ENCODE measurements at places on chromosomes 1 and 21. TPM values are rescaled to one million over a fixed set of nuclear protein-coding genes. Genes with fewer than 3 reads are reported as not detected.

The LCE4A gene
- total RNA-seq, result not detected

The CLDN17 gene
- total RNA-seq, result 0.53 TPM

- peaks cover 22% of the 10 kb centered on the region for H3K36me3 ChIP-seq
- H3K4me3 ChIP-seq, result no peak overlapping the region
- no peaks in the 10 kb centered on the region for H3K27me3 ChIP-seq
- no peak for DNase-seq
Measured at GRCh38 chr1:26125382-26125781, 13.8 kb downstream of the PDIK1L start.

- H3K27ac ChIP-seq, result no peak overlapping the region
- no peak for DNase-seq
- H3K36me3 ChIP-seq, result no peaks in the 10 kb centered on the region
- H3K4me3 ChIP-seq, result no peak overlapping the region
- H3K27me3 ChIP-seq, result no peaks in the 10 kb centered on the region
Measured at GRCh38 chr21:31777857-31778256, 45.9 kb upstream of the SCAF4 start.

DNA sequence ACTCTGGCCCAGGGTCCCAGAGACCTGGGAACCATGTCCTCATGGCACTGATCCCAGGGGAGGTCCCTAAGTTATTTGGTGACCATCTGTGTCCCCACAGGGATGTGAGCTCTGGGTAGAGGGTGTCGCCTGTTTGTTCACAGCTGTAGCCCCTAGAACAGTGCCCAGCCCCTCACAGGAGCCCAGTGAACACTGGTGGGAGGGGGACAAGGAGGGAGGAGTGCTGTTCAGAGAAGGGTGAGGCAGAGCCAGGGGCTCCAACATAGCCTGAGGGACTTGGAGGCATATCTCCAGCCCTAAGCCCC lies 450.4 kb downstream of the MATN1 start:
- H3K27ac ChIP-seq, result no peak overlapping the region
- H3K27me3 ChIP-seq, result no peaks in the 10 kb centered on the region
- no peak overlapping the region for H3K4me3 ChIP-seq
- DNase-seq, result no peak
- no peaks in the 10 kb centered on the region for H3K4me1 ChIP-seq

DNA sequence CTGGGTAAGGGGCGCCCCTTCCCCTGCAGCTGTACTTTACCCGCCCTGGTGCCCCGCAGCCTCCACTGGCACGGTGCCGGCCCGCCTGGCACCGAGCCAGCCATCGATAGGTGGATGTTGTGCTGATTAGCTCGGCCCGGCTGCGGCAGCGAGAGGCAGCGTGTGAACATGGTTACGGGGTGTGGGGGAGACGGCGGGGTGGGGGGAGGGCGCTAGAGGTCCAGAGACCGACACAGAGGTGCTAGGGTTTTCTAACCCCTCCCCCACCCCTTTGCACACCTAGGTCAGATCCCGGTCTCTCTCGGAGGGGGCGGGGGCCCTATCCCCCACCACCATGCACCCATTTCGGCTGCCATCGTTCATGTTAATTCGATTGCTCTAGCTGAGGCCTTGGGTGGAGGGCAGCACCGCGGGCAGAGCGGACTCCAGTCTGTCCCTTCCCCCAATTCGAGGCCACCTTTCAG lies 6.7 kb downstream of the EFNA4 start:
- H3K27ac ChIP-seq, result peak overlapping the region; percentile 89
- H3K27me3 ChIP-seq, result no peaks in the 10 kb centered on the region
- H3K4me1 ChIP-seq, result peaks cover 56% of the 10 kb centered on the region
- no peaks in the 10 kb centered on the region for H3K36me3 ChIP-seq
- no peak for DNase-seq

DNA sequence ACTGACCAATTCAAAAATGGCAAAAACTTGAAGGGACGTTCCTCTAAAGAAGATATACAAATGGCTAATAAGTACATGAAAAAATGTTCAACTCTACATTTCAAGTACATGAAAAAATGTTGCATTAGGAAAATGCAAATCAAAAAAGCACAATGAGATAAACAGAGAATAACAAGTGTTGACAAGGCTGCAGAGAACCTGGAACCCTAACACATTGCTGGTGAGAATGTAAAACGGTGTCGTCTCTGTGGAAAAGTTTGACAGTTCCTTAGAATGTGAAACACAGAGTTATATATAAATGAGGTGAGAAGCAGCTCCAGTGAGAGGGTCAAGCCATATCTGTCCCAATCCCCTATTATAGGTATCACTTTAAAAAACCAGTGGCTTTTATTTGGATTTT lies 44.6 kb upstream of the RBM34 start:
- H3K36me3 ChIP-seq, result peaks cover 66% of the 10 kb centered on the region
- no peak for DNase-seq
- H3K27me3 ChIP-seq, result no peaks in the 10 kb centered on the region
- H3K27ac ChIP-seq, result no peak overlapping the region

DNA sequence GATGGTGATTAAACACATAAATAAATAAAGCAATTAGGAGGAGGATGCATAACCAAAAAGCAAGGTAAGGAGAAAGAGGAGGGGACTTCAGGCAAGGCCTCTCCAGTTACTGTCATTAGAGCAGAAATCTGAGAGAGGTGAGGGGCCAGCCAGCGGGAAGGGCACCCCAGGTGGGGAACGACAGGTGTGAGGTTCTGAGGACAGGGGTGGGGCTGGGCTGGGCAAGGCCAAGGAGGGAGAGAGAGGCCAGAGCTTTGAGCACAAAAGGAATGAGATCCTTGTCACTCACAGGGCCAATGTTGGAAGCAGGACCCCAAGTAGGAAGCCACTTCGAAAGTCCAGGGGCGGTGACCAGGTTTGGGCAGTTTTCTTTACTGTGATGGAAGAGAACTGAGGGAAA lies 182.2 kb upstream of the RAB4A start:
- DNase-seq, result no peak
- H3K4me3 ChIP-seq, result no peak overlapping the region
- H3K27ac ChIP-seq, result no peak overlapping the region
- no peaks in the 10 kb centered on the region for H3K36me3 ChIP-seq
- peaks cover 14% of the 10 kb centered on the region for H3K27me3 ChIP-seq

DNA sequence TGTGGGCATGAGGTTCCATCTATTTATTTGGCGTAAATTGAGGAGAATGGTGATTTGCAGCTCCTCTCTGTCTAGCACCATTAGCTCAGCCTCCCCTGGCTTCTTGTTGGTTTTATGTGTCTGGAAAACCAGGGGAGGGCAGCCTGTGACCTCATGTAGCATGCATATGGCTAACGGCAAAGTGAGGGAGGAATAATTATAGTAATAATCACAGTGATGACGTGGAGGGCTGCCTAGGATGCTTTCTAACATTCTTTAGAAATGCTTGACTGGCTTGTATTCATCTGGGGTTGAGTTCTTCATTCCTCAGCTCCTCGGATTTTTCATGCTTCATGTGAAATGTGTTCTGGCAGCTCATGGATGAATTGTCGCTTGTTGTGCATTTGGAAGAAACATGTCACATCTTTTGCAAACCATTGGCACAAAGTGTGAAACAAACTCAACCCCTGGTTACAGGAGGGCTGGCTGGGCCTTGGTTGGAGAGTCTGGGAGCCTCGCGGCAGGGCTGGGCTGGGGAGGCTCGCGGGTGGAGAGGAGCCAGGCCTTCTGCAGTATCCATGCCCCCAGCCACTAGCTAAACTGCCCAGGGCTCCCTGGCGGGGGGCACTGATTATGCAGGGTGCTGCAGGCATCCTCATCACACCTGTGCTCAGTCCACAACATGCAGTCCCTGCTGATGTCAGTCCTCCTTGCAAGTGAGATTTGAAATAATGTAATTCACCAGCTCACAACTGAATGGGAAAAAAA lies 149.6 kb downstream of the DISC1 start:
- peaks cover 12% of the 10 kb centered on the region for H3K4me1 ChIP-seq
- no peak overlapping the region for H3K4me3 ChIP-seq
- H3K27me3 ChIP-seq, result no peaks in the 10 kb centered on the region
- no peaks in the 10 kb centered on the region for H3K36me3 ChIP-seq
- DNase-seq, result no peak

DNA sequence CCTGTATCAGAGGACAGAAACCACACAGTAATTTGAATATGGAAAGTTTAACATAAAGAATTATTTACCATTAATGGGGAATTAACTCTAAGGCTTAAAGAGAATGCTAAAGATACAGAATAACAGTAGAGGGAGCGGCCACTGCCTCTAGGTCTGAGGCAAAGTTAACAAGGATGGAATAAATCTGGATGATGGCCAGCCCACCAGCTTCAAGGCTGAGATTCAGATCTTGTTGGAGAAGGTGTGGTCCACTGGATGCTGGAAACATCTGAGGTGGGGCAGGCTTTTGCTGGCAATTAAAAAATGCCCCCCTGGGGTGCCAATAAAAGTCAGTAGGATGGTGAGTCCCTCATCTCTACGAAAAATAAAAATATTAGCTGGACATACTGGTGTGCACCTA lies 29.4 kb downstream of the ZMYM4 start:
- peaks cover 55% of the 10 kb centered on the region for H3K36me3 ChIP-seq
- no peak for DNase-seq
- H3K4me3 ChIP-seq, result no peak overlapping the region
- no peaks in the 10 kb centered on the region for H3K27me3 ChIP-seq
- H3K4me1 ChIP-seq, result peaks cover 7% of the 10 kb centered on the region
- H3K27ac ChIP-seq, result no peak overlapping the region

GRCh38 chr1:175399795-175400194 lies 207.2 kb upstream of the KIAA0040 start:
- DNase-seq, result no peak
- H3K4me1 ChIP-seq, result no peaks in the 10 kb centered on the region
- no peak overlapping the region for H3K4me3 ChIP-seq
- H3K27me3 ChIP-seq, result no peaks in the 10 kb centered on the region
- H3K36me3 ChIP-seq, result no peaks in the 10 kb centered on the region

- H3K27ac ChIP-seq, result no peak overlapping the region
- H3K36me3 ChIP-seq, result no peaks in the 10 kb centered on the region
- no peak overlapping the region for H3K4me3 ChIP-seq
- DNase-seq, result no peak
Measured at GRCh38 chr1:104795931-104796330, 1046.2 kb downstream of the AMY1C start.

DNA sequence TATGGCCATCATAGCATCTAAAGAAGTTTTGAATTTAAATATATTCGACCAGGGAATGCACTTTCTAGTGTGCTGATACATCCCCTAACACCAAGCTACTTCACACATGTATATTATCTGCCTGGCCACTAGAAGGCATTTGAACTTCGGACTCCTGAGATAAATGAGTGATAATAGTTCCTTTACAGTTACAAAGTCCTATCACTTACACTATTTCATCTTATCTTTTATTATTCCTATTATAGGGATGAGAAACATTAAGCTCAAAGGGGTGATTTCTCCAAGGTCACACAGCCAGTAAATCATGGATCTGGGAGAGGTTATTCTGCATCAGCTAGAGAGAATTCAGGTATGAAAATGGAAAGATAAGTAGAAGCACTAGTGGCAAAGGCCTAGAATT lies 40.3 kb downstream of the GPATCH2 start:
- H3K4me1 ChIP-seq, result no peaks in the 10 kb centered on the region
- H3K27me3 ChIP-seq, result no peaks in the 10 kb centered on the region
- H3K27ac ChIP-seq, result no peak overlapping the region
- H3K4me3 ChIP-seq, result no peak overlapping the region
- no peak for DNase-seq

DNA sequence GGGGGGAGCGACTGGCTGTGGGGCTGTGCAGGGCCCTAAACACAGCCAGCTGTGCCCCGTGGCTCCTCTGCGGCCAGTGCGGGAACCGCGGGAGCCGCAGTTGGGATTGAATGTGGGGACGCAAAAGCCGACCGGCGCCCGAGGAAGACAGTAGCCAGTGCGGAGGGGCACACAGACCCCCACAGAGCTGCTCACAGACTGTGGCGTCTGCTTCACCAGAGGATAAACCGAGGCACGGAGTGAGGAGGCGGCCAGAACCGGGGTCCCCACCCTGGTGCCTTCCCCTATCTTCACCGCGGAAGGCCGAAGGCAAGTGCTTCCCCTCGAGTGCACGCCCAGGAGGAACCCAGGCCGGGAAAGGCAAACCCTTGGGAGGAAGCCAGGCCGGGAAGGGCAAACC lies 8.7 kb upstream of the TMEM52 start:
- no peak for DNase-seq
- H3K36me3 ChIP-seq, result no peaks in the 10 kb centered on the region
- H3K27ac ChIP-seq, result no peak overlapping the region

GRCh38 chr1:79322511-79323027 lies 316.0 kb upstream of the ADGRL4 start:
- H3K4me1 ChIP-seq, result no peaks in the 10 kb centered on the region
- no peak for DNase-seq
- H3K36me3 ChIP-seq, result no peaks in the 10 kb centered on the region
- no peak overlapping the region for H3K4me3 ChIP-seq

DNA sequence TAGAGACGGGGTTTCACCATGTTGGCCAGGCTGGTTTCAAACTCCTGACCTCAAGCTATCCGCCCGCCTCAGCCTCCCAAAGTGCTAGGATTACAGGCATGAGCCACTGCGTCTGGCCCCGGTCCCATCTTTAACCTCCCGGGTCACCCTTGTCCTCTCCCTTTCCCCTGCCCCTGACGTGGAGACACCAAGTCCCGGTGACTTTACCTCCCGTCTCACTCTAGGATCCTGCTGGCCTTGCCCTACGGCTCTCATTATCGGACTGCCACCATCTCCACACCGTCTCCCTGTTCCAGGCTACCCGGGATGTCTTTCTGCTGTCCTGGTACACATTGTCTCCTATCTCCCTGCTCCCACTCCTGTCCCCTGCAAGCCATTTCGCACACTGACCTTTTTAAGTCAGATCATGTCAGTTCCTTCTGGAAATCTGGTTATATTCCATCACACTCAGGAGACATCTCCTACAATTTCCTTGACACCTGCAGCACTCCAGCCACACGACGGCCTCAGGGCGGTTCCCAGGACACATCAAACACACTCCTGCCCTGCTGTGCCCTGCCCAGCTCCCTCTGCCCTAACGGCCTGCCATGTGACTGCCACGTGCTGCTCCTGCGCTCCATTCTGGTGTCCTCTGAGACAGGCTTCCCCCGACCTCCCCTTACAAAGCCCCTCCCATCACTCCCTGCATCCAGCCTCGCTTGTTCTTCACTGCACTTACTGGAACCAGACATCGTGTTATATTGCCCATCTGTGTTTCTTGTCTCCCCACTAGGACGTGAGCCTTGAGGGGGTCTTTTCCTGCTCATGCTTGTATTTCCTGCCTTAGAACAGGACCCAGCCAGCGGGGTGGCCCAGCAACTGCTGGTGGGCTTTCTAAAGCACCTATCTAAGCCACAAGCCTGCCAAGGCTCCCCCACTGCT lies 32.7 kb downstream of the TTC39A start:
- H3K36me3 ChIP-seq, result no peaks in the 10 kb centered on the region
- H3K27me3 ChIP-seq, result no peaks in the 10 kb centered on the region

GRCh38 chr1:44747878-44748277 lies 8.2 kb downstream of the KIF2C start:
- H3K4me1 ChIP-seq, result no peaks in the 10 kb centered on the region
- DNase-seq, result no peak
- H3K36me3 ChIP-seq, result peaks cover 23% of the 10 kb centered on the region
- H3K27ac ChIP-seq, result no peak overlapping the region
- no peaks in the 10 kb centered on the region for H3K27me3 ChIP-seq

The CSF3R gene
- 3.0 TPM for total RNA-seq

- no peak for DNase-seq
- no peak overlapping the region for H3K4me3 ChIP-seq
- no peaks in the 10 kb centered on the region for H3K27me3 ChIP-seq
Measured at GRCh38 chr1:58824753-58825389, 41.0 kb upstream of the JUN start.

The KCNK1 gene
- total RNA-seq, result 25.7 TPM

The GSTM5 gene
- total RNA-seq, result 4.6 TPM
